ENCODE measurements at places on chromosomes 2 and 18.

- no peak for DNase-seq
Measured at GRCh38 chr18:64118406-64118805, 30.5 kb downstream of the LINC00305 start.

GRCh38 chr2:1438972-1439371 is 25.7 kb downstream of the TPO start:
- DNase-seq: no peak

DNA sequence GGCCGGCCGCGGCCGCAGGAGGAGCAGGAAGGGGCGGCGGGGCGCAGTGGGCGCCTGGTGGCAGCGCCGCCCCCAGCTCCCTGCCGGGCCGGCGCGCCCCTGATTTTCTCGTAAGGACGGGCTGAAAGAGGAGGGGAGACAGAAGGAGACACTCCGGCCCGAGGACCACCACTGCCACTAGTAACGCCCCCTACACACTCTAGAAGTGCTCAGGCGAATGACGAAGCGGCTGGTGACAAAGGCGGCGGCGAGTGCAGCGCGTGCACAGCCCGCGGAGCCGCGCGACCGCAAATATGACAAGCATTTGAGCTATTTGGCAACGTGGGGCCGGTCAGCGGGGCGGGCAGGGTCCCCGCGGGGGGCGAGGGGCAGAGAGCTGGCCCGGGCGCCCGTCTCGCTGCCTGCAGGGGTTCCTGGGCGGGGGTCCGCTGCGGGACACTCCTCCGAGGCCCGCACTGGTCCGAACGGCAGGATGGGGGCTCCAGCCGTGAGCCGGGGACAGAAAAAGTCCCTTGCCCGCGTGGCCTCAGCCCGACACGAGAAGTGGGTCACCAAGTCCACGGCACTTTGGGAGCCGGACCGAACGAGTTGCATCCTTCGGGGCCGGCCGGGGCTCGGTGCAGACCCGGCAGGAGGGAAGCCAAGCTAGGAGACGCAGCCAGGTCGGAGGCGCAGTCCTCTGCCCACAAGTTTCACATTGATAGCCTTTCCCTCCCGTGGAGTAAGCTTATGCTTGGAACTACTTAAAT is 524 bp upstream of the SERTAD2 start:
- no peak for DNase-seq

DNA sequence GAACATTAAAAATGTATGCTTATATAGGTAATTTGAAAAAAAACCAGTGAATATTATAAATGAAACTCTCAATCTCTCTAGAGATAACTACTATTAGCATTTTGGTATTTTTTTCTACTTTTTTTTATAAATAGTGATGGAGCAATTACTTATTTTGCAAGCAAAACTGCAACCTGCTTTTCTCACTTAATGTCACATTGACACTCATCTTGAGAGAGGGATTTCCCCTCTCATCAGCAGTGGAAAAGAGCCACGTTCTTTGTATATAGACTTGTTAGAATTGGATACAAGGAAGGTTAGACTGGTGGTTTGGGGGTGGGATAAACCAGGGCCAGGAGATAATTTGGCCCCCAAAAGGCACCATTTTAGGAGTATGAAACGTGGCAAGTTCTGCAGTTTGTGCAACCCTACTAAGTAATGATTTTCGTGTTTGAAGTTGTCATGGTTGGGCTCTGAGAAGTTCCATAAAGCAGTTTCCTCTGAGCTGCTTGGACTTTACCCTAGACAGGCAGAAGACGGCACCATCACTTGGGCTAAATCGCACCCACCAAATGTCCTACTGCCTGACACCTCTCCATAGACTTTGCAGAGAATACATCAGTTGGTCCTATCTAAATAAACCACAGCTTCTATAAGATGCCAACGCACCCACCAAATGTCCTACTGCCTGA is 194.0 kb downstream of the ACTR3 start:
- DNase-seq: no peak

DNA sequence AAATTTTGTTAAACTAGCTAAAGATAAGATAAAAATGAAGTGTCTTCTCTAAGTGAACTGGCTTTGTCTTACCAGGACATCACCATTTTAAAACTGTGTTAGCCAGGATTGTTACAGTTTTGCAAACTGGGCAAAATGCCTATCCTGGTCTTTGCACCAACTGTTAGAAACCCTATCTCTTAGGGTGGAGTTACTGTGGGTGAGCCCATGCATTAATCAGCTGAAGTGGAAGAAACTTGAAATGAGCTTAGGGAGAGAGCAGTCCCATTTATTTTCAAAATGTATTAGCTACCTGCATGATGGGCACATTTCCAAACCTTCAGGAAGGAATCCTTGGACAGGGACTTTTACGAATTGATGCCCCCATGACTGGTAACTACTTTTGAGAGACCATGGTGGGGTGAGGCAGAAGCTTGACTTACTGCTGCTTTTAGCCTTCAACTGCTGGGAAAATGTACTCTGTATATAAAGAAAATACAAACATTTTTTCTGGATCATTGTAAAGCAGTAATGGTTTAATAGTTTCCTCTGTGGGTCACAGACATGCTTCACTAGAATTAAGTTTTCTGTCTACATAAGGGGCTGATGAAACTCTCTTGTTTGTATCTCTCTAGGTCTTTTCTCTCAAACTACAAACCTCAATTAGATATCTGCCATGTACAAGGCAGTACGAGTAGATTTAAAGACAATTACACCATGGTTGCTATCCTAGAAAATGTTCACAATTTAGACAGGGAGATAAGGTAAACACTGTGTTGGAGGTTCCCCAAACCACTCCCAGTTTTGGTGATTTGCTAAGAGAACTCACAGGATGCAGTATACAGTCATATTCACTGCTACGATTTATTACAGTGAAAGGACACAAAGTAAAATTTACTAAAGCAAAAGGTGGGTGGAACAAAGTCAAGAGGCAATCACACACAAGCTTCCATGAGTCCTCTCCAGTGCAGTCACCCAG is 321.4 kb upstream of the MMADHC start:
- no peak for DNase-seq

GRCh38 chr2:69620870-69621269 is 22.7 kb downstream of the AAK1 start:
- no peak for DNase-seq

DNA sequence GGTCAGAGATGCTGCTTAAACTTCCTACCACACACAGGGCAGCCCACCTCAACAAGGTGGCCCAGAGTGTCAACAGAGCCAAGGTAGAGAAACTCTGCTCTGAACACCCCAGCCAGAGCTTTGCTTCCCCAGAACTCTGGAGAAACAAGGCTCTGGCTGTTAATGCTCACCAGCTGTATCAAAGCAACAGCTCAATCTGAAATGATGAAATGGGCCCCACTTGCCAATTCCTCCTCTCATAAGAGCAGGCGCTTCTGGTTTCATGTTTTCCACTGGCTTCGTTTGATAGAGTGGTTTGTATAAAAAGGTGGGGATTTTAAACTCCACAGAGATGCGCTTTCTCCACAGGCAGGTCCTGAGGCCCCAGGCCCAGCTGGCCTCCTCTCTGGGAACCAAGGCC is 60.9 kb upstream of the TFCP2L1 start:
- DNase-seq: no peak

DNA sequence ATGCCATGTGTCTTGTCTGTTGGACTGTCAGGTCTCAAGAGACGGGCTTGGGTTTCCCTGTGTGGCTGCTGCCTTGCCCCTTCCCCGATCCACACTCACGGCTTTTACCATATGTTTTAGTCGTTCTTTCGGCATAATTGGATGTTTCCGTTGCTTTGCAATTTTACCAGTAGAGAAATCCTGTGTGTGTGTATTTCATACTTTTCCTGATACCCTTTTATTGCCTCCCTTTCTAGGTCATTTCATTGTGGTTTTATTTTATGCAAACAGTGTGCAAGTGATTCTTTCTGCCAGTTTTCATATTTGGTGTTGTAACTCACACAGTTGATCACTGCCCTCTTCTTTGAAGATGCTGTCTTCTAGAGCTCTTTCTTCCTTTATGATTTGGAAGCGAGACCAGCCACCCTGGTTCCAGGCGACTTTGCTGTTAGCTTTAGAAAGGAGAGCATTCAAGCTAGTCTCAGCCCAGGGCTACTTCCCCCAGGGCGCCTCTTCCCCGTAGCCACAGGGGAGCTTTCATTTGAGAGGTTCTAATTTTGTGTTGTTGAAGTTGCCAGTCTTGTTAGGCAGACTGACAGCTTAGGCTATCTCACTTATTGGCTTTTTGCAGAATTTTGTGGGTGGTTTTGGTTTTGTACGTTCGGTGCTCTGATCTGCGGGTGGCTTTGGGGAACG is 17.0 kb downstream of the SH3BP4 start:
- no peak for DNase-seq

- no peak for DNase-seq
Measured at GRCh38 chr2:143261986-143262385, 132.8 kb downstream of the ARHGAP15 start.

GRCh38 chr2:165253178-165253577 is 14.0 kb downstream of the SCN2A start:
- no peak for DNase-seq
